ENCODE measurements at places on chromosomes 7 and 10.

GRCh38 chr7:98755138-98755898 lies 114.5 kb downstream of the TMEM130 start:
- no peak for DNase-seq

DNA sequence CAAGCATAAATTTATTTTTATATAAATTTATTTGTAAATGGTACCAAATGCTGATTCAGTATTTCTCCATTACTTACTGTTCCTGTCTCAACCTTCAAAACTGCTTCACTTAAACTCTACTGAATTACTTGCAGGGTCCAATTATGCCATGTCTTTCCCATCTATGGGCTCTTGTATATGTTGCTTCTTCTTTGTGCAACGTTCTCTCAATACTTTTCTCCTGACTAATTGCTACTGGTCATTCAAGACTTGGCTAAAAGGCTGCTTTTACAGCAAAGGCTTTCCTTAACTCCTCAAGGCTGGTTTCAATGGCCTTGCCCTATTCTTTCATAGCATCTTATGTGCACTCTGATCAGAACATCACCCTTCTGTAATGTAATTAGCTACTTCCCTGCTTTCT lies 67.9 kb downstream of the RNLS start:
- no peak for DNase-seq

DNA sequence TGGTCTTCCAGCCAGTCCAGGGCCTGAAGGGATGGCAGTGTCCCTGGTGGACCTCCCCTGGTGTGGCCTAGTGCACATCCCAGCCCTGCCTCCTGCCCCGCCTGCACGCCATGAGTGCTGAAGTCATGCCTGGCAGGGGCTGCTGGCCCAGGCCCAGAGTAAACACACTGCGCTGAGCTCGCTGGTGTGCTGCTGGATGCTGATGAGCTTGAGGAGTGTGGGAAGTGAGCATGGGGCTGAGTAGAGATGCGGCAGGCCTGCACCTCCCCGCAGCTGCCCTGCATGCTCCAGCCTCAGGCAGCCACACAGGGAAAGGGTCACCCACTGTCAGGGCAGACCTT lies 43.2 kb downstream of the HTRA1 start:
- DNase-seq, result no peak

GRCh38 chr10:35218339-35218955 lies 91.8 kb downstream of the CREM start:
- peak; percentile 96 for DNase-seq

- DNase-seq, result peak; percentile 9
Observed at GRCh38 chr10:15245530-15245929, 77.0 kb upstream of the NMT2 start.

DNA sequence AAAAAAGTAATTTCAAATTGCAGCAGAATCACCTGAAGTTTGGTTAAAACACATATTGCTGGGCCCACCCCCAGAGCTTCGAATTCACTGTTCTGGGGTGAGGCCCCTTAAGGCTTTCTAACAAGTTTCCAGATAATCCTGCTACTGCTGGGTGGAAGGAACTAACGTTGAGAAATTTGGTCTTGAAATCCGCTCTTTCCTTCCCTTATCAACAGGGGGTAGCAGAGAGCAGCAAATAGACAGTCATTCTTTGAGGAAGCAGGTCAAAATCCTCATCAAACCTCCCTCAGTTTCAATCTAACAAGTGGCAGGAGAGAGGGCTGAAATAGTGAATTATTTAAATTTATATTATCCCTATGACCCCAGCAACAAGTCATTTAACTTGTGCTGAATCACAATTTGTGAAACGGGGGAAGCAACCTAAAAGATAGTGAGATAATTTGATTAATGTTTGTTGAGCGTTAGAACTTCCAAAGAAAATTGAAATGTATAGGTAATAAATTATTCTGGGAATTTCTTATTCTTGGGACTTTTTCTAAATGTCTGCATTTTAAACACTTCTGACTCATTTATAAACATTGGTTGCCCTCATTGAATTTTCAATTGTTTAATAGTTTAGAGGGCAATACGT lies 21.7 kb upstream of the MALSU1 start:
- peak; percentile 73 for DNase-seq

DNA sequence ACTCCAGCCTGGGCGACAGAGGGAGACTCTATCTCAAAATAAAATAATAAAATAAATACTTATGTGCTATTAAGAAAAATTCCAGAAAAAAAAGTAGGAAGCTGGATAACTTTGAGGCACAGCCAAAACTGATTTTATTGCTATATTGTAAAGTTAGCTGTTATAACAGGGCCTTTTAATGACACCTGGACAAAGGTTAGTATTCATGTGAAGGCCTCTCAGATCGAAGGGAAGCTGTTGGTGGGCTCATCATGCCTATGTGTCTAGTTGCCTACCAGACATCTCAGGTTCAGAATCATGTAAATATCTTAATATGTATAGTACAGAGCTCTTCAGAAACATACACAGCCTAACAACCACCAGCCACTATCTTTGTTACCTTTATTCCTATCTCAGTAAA lies 143.0 kb downstream of the LCOR start:
- no peak for DNase-seq

- peak; percentile 56 for DNase-seq
Observed at GRCh38 chr10:3772361-3773171, 12.4 kb downstream of the KLF6 start.

DNA sequence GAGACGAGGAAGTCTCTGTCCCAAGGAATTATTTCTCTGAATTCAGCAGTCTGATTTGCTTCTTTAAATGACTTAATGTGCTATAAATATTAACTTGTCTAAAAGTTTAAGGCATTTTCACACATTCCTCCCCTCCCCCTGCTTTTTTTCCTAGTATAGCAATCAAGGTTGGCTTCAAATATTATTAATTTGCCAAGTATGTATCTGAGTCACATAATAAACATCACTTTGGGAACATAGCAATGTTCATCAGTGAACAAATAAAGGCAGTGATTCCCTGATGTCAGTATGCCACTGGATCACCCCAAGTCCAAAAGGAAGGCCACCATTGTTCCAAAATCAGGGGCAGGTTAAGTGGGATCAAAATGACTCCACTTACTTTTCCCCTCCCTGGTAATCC lies 40.5 kb downstream of the PDE6C start:
- no peak for DNase-seq

DNA sequence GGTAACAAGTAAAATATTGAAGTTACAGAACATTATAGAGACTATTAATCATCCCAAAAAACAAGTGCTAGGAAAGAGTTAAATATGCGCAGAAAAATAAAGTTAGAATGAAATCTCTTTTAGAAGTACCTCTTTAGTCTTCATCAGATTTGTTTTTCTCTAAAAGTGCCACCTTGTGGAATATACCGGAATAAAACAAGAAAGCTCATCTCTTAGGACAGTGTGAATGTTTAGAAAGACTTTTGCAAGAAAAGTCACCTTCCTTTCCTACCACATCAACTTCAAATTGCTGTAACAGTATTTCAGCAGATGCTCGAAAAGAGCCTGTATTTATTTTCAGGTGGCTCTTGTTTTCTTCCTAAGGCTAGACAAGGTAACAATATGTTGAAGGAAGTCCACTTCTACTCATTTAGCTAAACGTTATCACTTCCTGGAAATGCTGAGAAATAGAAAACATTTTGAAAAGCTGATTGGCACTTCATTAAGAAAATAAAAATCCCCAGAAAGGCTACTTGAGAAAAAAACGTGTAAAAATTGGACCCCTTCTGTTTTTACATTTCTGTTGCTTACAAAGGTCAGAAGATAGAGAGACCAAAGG lies 19.8 kb upstream of the FAM133B start:
- no peak for DNase-seq

- no peak for DNase-seq
Observed at GRCh38 chr7:131623154-131623553, 66.7 kb upstream of the PODXL start.

DNA sequence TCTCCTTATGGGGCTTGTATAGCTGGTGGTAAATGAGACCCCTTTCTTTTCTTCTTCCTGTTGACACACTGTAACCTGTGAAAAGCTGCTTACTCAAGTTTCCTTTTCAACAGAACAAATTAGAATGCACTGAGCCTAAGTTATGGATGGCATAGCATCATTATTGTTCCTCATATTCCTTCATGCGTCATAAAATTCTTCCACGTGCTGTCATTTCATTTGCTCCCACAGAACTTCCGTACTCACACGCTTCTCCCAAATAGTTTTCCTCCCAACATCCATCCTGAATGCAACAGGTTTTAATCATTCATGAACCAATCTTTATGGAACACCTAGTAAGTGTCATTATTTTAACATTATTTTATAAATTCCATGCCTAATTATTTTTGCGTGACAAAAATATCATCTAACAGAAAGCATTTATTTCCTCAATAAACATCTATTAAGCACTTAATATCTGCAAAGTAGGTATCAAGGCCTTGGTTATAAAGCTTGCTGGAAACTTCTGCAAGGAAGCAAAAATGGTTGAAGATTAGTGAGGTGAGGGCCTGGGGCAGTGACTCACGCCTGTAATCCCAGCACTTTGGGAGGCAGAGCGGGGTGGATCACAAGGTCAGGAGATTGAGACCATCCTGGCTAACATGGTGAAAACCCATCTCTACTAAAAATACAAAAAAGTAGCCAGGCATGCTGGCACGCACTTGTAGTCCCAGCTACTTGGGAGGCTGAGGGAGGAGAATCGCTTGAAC lies 18.9 kb upstream of the SEPTIN7 start:
- DNase-seq, result no peak

DNA sequence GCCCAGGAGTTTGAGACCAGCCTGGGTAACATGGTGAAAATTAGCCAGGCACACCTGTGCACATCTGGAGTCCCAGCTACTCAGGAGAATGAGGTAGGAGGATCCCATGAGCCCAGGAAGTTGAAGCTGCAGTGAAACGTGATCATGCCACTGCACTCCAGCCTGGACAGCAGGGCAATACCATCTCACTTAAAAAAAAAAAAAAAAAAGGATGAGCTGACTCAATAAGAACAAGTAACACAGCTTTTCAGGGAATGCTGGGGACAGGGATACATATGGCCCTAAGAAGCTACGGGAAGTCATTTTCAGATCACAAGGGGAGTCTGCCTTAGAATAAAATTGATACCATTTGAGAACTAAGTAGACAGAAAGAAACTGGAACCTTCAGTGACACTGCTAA lies 41.7 kb downstream of the FAM171A1 start:
- no peak for DNase-seq

DNA sequence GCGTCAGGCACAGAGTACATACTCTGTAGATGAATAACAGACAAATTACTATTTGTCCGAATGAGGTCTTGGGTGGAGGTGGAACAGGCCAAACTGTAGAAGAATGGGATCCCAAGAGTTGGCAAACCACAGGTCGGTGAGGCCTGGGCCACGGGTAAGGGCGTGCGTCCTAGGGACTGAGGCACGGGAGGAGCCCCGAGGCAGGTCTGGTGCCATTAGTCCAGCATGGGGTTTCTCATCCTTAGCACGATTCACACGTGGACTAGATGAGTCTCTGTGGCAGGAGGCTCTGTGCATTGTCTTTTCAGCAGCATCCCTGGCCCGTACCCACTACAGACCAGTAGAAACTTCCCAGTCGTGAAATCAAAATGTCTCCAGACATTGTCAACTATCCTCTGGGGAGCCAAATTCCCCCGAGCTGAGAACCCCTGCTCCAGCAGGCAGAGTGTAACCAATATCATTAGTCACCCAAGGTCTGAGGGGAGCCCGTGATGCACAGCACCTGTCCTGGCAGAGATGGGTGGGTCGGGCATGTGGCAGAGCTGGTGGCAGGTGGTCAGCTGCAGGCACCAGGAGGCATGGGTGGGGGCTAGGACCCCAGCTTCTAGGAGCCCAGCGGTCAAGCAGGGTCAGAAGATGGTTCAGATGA lies 61.3 kb downstream of the COL13A1 start:
- DNase-seq, result no peak

DNA sequence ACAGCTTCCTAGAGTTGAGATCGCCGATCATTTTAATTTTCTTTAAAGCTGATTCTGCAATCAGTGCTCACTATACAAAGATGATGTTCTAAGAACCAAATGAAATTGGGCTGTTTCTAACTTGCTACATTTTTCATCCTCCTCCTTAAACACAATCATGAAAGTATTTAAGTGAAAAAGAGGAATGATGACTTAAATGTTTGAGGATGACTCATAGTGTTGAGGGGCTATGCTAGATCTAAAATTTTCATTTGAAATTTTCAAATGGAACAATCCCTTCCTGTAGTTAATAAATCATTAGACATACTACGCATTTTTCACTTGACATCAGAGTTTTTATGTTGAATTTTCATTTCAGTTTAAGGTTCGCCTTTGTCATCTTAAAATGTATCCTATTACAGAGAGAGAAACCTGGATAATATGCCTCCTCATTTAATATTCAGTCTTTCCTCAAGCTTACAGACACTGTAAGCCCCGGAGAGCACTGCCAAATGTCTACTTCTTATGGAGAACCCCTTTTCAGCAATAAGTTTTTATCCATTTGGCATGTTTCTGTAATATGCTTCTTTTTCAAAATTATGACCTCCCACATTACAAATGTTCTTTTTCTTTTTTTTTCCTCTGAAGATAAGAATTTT lies 499.6 kb downstream of the MAGI2 start:
- no peak for DNase-seq

GRCh38 chr7:85286446-85286845 lies 99.6 kb upstream of the SEMA3D start:
- DNase-seq, result no peak

- DNase-seq, result no peak
Observed at GRCh38 chr7:106201164-106201563, 83.6 kb downstream of the NAMPT start.

DNA sequence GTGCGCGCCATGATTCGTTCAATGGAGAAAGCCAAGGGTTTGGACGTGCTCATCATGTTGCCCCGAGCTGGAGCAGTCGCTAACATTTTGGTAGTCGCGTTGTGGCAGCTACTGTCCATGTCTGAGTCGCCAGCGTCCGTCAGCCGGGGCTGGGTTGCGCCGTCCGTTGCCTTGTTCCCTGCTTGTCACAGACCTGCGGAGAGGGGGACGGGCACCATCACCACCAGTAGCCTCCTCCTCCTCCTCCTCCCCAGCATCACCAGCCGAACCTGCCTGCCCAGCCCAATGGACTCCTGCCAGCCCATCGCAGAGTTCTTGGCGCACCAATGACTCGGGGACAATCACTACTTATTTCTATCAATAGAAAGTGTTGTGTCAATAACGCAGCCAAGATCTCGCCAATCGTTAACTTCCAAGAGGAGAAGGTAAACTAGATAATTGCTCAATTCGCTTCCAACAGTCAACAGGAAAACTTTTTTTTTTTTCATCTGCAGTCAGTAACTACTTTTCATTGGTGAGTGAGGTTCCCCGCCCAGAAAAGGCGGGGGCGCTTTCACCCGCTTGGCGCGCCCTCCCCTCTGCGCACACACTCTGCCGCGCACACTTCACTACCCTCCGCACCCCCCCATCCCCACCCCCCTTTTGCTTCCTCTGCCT lies at the start of gene FEZF1:
Gene FEZF1, minus strand, starts transcription at position 432 of the 657 bp plus-strand sequence. Its CDS starts 313 bp downstream, at position 119.
- no peak for DNase-seq

DNA sequence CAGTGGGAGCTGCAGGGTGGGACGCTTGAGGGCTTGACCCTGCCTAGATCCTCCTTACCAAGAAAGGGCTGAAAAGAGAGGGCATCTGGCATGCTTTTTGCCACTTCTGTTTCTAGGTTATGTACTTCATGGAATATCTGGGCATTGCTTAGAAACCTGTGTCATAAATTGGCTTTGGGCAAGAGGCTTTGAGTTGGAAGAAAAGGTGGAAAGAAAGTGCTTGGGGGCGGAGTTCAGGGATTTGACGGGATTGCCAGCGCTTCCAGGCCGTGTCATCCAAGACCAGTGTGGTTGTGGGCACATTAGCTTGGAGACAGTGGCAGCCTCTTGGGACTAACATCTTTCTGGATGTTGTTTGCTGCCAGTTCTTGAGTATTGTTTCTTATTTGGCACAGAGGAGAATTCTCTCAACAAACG lies 825 bp downstream of the ZNF862 start:
- DNase-seq, result no peak

Measured in suppressor macrophage treated with lipopolysaccharide for 1 hour (primary cell).